ENCODE measurements at places on chromosomes 3 and 15.

DNA sequence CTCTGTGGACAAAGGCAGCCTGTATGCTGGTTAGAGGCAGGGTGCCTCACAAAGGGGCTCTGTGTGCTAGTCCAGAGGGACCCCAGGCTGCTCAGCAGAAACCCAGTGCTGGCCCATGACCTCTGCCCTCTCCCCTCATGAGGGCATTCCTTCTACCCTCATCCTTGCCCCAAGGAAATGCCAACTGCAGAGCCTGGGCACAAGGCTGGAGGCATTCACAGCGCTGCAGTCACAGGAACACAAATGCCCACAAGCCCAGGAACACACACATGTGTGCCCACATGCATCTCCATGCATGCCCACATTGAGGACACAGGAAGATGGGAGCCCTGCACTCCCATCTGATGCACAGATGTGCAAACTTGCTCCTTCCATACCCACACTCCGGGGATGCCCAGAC lies 3.8 kb downstream of the INKA1 start:
- DNase-seq, result no peak

DNA sequence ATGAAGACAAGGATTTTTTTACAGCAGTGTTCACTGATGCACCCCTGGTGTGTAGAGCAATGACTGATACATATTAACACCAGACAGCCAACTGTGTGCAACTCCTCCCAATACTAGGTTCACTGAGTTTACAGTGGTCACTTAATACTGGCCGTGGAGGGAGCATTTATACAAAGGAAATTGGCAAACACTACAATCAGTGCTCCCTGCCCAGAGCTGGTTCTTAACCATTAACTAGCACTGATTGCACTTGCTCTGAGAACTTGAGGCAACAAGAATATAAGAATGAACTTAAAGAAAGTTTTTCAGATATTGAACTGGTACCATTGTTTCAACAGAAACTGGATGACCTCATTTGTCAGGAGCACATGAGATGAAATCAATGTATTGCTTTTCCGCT lies 110.6 kb downstream of the MAGI1 start:
- DNase-seq, result no peak

DNA sequence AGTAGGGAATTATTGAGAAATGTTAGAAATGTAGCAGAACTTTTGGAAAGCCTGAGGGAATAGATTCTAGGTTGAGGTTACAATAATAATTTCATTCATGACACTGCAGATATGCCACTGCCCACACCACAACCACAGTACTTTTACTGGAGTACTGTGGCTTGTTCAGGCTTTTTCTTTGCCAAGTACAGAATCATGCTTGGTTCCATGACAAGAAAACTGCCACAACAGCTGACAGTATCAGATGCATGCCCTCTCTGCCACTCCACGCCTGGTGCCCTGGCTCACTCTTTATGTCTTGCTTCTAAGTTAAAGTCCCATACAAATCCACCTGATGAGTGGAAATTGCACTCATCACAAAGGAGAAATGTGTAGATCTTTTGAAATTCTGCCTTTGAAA lies 398.6 kb downstream of the ZIC1 start:
- no peak for DNase-seq

DNA sequence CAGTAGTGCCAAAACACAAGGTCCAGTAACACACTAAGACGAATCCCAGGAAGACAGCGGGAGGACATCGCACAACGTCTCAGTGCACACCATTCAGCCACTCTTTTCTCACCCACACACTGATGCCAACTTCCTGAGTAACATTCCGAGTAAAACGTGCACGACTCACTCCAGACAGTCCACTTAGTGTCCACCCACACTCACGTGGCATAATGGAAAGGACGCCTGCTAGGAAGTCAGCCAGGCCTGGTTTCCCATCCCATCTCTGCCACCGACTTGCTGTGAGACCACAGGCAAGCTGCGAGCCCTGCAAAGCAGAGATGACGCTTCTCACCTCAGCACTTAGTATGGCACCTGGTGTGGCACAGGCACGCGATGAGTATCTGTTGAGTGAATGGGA lies 36.8 kb upstream of the VGLL4 start:
- no peak for DNase-seq

DNA sequence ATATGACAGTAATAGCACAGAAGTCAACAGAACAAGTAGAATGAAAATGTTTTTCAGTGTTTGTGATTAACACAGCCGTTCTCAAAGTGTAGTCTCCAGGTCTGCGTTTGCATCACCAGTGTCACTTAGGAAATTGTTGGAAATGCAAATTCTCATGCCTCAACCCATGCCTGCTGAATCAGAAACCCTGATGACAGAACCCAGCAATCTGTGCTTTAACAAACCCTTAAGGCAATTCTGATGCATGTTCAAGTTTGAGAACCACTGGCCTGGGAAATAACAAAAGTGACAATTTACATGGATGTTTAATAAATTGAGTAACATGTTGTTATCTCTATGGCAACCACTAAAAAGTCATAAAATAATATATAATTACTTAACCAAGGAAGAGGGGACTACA lies 103.1 kb upstream of the ATP11B start:
- no peak for DNase-seq

- DNase-seq, result no peak
These were observed 132.3 kb downstream of the LMLN start for GRCh38 chr3:198092276-198092675.

GRCh38 chr3:49294343-49294742 lies 17.3 kb upstream of the C3orf62 start:
- no peak for DNase-seq

DNA sequence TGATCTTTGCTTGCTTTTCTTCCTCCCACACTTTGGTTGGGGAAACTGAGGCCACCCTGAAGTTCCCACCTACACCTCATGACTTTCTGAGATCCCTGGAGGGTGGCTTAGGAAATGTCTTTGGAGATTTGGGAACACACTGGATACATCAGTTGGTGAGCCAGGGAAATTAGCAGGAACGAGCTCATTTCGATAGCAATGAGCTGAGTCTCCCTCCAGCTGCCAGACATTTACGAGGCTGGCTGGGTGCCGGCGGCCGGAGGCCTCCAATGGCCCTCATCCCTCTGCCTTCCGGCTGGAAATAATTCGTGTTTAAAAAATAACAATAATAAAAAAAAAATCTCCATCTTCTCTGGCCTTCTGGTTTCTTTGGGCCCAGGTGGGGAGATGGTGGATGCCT lies 38.8 kb downstream of the SMAD6 start:
- no peak for DNase-seq

DNA sequence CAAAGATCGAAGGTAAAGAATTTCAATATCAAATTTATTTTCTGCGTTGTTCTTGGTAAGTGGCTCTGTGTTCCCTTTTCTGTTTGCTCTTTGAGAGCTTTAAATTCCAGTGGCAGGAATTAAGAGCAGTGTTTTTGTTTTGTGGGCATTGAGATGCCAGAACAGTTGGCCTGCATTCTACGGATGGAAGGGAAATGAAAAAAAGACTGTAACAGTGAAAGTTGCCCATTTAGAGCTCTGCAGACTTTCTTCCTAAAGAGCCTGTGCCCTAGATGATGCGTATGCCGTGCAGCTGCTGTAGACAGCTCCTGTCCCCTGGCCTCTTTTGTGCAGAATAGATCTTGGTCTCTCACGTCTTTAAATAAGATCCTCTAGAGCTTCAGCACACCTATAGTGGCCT lies 58.8 kb downstream of the KAT2B start:
- no peak for DNase-seq

- no peak for DNase-seq
These were observed 17.2 kb downstream of the CCDC80 start for GRCh38 chr3:112623717-112624116.

DNA sequence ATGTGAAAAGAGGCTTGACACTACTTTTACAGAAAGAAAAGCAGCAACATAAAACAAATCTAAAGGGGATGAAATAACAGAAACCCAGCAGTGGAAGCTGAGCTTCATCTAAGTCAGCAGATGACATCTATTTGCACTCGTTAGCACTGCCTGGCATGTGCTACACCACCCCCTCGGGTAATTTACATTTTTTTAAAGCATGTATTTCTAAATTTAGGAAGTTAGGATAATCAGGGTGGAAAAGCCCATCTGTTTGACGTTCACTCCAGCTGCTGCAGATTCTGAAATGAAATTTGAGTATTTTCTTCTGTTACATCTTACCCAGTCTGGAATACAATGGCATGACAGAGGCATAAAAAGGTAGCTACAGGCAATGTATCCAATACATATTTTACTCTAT lies 20.7 kb downstream of the IGSF11 start:
- no peak for DNase-seq

DNA sequence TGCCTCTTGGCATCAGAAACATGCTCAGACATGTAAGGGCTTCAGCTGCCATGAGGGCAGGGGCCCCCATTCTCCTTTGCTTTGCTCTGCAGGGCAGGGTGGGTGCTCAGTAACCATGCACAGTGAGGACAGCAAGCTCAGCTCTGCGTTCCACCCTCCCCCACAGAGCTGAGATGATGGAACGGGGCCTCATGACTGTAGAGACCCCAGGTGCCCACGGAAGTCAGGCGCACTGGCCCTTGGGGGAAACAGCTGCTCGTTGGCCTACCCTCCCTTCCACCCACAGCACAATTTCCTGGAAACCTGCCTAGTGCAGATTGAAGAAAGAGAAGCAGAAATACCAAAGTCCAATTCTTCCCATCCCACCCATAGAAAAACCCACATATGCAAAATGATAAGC lies 10.5 kb downstream of the CTXND1 start:
- DNase-seq, result no peak

DNA sequence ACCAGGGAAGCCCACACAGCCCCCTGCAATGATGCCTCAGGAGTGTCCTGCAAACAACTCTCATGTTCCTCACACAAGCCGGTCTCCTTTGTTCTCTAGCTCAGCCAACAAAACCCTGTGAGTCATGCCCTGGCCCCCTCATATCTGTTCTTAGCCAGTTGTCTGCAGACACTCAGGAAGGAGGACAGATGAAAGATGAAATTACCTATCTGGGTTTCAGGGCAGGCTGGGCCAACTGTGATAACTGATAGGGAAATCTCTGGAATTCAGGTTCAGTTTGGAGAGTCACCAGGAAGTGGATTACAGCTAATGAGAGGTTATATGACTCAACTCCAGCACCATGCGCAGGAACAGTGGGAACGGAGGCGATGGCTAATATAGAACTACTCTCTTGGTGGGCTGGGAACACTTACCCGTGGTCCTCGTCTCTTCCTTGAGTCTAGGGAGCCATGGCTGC lies 352.0 kb upstream of the ADAMTS9 start:
- DNase-seq, result no peak

DNA sequence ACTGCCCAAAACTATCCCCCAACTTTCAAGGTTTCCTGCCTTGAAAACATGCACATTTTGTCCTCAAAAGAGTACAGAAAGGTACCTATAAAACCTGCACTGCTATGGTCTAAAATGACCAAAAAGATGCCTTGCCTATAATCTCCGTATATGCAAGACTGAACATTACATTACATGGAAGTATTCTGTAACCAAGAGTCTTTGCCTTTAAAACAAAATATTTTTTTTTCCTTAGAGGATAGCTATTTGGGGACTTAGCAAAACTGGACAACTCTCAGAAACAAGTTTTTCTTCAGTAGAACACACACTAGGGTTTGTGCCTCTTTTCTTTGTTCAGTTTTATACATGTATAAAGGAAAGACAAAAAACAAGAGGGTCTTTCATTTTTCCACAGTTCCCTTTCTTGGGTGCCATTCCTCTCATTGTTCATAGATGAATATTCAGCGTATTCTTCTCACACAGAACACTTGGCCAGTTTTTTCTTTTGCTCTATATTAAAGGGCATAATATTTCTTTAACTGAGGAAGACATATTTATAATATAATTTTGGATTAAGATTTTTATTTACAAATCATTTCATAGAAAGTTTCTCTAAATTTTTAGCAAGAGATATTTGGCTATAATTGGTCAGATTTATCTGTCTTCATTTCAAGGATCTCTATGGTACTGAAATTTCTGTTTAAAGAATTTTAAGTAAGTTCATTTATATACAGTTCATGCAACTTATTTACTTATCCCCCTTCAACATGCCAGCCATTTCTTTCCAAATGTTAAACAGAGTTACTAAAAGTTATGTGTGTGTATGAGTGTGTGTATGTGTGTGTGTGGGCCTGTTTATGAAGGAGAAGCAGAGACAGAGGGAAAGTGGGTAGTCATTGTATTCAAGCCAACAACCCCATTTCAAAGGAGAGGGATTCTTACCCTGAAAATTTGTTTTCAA lies 142.6 kb downstream of the ZBTB20 start:
- no peak for DNase-seq

GRCh38 chr3:132444383-132444782 lies 27.1 kb downstream of the DNAJC13 start:
- DNase-seq, result no peak

DNA sequence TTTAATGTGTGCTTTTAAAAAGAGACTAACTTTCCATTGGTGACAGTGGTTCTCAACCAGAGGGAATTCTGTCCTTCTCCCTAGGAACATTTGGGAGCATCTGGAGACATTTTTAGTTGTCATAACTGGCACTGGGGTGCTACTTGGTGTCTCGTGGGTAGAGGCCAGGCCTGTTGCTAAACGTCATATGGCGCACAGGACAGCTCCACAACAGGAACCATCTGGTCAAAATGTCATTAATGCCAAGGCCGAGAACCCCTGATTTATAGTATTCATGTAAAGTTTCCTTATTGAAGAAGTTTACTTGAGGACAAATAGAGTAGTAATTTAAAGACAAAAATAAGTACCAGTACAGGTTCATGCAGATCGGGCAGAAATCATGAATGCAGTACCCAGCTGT lies 164.2 kb downstream of the FEZF2 start:
- DNase-seq, result no peak

GRCh38 chr3:162764808-162765071 lies 1268.1 kb downstream of the OTOL1 start:
- no peak for DNase-seq
